ENCODE measurements at places on chromosomes 2 and 18.

DNA sequence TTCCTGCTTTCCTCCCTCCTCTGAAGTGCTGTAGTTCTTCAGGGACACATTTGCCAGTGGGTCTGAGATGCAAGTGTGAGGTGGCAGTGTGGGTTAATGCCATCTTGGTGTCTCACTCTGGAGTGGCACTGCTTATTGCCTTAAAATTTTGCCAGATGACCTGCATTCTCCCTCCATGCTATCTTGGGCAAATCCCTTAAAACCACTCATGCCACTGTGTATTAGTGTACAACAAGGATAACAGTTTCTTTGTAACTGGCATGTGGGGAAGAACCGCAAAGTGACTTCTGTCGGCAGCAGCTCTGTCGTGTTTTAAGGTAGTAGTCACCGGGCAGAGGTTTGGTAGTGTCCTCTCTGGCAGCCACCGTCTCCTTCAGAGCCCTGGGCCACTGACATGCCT is 124.2 kb downstream of the NEDD4L start:
- no peak for DNase-seq

DNA sequence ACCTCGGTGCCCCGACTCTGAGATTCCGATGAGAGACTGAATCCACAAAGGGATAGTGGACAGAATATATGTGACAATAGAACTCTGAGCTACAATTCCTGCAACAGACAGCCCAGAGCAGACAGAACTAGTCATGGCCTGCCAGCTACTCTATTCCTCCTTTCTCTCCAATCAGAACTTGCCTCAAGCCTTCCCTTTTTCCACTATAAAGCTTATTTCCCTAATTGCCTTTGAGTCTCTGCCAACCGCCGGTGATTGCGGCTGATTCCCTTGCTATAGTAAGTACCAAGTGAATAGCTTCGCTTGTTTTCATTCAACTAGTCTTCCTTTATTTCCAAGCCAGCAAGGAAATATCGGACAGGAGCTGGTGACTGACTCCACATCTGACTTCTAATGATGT is 96.8 kb downstream of the DSC3 start:
- no peak for DNase-seq

GRCh38 chr2:161839926-161840325 is 215.7 kb downstream of the SLC4A10 start:
- DNase-seq: no peak

DNA sequence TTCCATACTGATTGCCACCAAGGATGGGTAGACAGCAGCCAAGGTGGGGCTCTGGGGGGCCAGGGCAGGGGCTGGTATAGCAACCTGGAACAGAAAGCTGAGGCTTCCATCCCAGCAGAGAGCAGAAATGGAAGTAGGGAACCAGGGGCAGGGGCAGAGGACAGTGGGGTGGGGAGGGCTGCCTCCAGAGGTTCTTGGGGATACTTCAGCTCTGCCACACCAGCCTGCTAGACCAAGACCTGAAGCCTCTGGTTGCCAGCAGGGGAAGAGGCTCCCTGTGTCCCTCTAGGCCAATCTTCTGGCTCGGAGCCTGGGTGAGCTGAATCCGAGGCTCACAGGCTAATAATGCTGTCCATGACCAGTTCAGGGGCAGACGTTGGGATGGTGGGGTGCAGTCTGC is 329.0 kb downstream of the DYSF start:
- no peak for DNase-seq

DNA sequence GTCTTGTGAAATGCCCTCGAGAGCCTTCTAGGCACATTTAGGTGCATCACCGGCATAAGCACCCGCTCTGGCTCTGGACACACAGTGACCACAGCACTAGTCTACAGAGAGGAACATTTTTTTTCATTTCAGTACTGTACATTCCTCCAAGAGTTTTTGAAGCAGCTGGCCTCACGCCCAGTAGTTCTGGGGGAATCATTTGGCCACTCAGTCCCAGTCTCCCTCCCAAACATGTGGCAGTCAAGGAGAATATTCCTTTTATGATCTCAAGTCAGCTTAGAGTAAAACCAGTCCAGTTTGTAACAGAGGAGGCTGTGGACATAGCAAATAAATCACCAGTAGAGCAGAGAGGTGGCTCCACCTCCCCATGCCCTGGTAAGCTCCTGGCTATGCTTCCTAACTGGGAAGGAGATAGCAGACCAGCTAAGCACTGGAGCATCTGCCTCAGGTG is 48.1 kb downstream of the KCNE4 start:
- no peak for DNase-seq

GRCh38 chr2:38440655-38441054 is 63.6 kb upstream of the ATL2 start:
- DNase-seq: no peak

GRCh38 chr2:189249901-189250300 is 70.3 kb upstream of the COL5A2 start:
- no peak for DNase-seq

- no peak for DNase-seq
These were observed 30.1 kb downstream of the CAB39 start for GRCh38 chr2:230742781-230743180.

DNA sequence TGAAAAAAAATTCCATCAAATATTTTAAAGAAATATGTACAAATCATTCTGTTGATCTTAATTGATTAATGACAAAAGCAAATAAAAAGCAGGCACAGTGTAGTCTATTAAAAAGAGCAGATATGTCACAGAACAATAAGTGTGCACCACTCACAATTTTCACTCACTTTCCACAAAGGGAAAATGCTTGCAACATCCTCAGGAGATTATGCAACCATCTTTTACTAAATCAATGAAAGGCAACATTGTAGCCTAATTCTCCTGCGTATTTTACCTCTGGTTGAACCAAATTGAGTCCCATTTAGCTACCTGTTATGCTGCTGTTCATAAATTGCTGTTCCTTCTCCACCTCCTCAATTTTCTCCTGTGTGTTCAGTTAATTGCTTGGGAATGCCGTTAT is 1346.8 kb upstream of the PIK3C3 start:
- no peak for DNase-seq

- no peak for DNase-seq
These were observed 91.4 kb downstream of the GALNT1 start for GRCh38 chr18:35672897-35673296.

DNA sequence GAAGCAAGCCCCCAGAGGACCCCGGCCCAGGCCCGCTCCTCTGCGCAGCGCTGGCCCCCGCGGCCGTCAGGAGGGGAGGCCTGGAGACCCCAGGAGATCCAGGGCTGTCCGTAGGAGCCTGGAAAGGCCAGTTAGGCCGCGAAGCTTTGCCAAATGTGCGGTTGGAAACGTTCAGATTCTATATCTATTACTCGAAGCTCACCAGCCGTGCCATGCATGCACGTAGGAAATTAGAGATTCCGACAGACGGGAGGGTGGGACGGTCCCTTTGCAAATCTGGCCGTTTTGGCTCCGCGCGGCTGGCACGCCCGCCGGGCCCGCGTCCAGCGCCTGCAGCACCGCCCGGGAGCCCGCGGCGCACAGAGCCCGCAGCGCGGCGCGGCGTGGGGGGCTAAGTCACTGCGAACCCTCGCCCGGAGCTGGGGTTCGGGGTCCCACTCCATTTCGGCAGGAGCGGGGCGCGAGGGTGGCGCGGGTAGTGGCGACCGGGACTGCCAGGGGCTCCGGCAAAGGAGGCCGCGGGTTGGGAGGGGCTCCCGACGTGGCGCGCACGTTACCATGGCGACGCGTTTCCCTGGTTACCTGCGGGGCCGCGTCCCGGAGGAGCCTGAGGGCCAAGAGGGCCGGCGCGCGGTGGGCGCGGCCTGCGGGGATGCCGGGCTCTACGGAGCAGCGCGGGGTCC is 488.6 kb upstream of the SMIM21 start:
- no peak for DNase-seq

GRCh38 chr2:39062320-39062719 is 58.5 kb downstream of the SOS1 start:
- DNase-seq: no peak

DNA sequence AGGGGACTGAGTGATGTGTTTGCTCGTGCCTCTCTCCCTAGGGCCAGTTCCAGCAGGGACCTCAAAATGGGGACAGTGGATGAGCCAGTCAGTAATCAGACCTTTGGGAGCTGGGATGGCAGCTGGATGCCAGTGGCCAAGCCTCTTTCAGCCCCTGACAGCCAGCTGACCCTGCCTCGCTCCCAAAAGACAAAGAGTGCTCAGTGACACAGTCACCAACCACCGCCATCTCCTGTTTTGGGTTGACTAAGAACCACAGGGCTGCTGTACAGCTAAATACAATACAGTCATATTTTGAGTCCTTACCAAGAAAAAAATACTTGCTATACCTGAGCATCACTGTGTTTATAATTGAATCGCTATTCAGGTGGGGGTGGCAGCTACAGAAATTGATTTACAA is 75.7 kb downstream of the POU3F3 start:
- no peak for DNase-seq

- DNase-seq: no peak
These were observed 98.0 kb downstream of the KCTD18 start for GRCh38 chr2:200411831-200412230.

Data from stimulated activated CD8-positive, alpha-beta memory T cell treated with anti-CD3 and anti-CD28 coated beads, Interleukin-2, amount 100 ng/mL, for 1 hour (primary cell).